Fibroblast of skin of scalp (primary cell): ENCODE measurements at places on chromosomes 11 and 22.
A peak's percentile ranks its signal among the peaks of the same experiment; 100 is the strongest.

DNA sequence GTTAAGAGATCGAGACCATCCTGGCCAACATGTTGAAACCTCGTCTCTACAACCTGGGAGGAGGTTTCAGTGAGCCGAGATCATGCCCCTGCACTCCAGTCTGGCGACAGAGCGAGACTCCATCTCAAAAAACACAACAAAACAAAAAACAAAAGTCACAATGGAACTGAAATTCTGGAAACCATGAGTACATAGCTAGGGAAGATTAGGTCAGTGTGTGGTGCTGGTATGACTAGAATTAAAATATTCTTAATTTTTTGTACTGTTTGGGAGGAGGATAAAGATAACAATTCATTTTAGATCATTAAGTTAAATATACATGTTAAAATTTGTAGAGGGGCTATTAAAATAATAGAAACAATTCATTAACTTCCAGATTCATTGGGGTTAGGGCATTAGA is 344.4 kb downstream of the TBC1D22A start:
- no peak for DNase-seq

DNA sequence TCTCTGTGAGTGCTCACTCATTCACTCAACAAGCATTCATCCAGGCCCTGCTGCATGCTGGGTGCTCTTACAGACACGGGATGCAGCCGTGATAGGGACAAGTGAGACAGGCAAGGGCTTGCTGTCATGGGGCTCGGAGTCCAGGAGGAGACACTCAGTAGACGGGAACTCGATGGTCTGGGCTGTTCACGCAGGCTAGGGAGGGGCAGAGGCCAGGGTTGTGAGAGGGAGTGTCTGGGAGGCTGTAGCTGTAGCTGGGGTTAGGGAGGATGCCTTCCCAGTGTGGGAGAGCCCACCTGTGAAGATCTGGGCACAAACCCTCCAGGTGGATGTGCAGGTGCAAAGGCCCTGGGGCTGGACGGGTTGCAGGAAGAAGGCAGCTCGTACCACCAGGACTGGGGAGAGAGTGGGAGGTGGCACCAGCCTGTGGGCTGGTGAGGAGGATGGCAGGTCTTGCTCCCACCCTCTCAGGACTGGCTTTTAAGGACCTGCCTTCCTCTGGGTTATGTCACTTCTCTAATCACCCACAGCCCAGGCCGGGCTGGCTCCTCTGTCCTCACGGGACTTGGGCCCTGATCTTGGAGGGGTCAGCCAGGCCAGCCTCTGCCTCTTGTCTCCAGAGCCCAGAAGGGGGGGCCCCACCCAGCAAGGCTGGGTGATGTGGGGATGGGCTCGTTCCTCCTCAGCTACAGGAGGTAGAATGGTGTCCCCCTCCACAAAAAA is 24.1 kb downstream of the FGF4 start:
- DNase-seq: no peak

GRCh38 chr11:62656796-62657429 is 3.8 kb upstream of the INTS5 start:
- no peak for DNase-seq

- DNase-seq: peak; percentile 78
Observed at GRCh38 chr22:46079861-46080821, 70.2 kb upstream of the PPARA start.

DNA sequence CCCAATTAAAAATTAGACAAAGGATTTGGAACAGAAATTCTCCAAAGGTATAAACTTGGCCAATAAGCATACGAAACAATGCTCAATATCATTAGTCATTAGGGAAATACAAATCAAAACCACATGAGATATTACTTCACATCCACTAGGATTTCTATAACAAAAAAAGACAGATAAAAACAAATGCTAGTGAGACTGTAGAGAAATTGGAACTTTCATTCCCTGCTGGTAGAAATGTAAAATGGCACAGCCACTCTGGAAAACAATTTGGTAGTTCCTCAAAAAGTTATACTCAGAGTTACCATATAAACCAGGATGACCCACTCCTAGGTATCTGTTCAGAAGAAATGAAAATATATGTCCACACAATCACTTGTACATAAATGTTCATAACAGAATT is 71.6 kb downstream of the RPL27A start:
- DNase-seq: peak; percentile 41

GRCh38 chr11:113104691-113105251 is 143.6 kb downstream of the NCAM1 start:
- no peak for DNase-seq
